Stimulated activated CD8-positive, alpha-beta memory T cell treated with anti-CD3 and anti-CD28 coated beads, Interleukin-12 subunit alpha, Interleukin-12 subunit beta, amount 100 ng/mL, for 4 hours (primary cell): ENCODE measurements at places on chromosomes 12 and 14.

DNA sequence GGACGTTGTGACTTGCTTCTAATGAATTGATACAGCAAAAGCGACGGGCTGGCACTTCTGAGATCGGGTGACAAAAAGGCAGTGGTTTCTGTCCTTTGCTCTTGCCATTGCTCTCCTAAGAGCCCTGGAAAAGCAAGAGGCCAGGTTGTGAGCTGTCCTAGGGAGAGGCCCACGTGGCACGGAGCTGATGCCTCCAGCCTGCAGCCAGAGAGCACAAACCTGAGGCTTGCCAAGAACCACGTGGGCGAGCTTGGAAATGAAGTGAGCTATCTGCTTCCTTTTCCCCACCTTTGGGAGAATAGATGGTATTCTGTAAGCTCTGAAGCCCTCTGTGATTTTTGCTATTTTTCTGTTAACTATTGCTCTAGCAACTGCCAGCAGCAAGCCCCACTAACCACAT lies 26.4 kb upstream of the NOS1 start:
- no peak for DNase-seq

DNA sequence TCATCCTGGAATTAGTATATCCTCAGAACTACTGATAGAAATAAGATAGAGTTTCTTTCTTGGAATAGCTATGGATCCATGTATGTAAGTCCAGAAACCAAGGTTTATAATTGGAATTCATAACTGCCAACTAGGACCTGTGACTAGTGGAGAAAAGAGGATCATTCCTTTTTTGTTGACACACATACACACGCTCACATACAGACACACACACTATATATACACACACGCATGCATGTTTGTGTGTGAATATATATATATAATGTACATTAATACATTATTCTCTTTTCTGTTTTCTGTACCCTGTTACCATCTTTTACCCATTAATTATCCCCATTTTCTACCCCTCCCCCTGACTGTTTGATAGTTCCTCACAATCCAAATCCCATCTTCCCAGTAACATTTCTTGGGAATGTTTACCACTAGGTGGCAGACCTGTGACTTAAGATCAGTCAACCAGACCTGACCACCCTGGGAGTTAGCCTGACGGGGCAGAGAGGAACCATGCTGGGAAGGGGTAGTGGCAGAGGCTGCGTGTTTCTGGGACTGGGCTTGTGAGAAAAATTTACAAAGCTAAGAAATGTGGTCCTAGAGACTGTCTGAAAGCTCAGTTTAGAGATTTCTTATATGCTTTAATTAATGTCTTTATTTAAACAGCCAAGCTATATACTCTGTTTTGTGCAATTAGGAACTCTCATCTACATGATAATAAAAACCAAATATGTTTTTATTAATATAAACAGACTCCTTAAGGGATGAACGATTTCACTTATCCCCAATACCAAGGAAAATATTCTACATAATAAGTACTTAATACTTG lies 308.0 kb downstream of the PPFIA2 start:
- no peak for DNase-seq

DNA sequence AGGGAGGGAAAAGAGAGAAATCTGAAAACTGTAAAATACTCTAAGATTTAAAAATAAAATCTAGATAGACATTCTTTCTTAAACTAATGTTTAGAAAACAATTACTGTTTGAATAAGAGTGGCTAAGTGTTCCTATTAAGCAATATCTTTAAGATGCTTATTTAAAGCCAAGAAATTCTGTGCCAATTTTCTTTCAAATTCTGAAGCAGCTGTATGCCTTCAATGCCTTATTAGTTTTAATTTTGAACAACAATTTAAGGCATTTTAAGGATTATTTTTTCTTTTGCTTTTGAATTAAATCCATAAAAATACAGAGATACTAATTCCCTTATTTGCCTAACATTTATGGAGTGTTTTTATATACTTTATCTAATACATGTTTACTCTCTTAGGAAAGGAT lies 50.3 kb upstream of the KITLG start:
- DNase-seq, result no peak

- no peak for DNase-seq
These were observed 122.4 kb downstream of the FIGNL2 start for GRCh38 chr12:51726161-51726560.

GRCh38 chr14:99626041-99626648 lies 18.8 kb upstream of the HHIPL1 start:
- no peak for DNase-seq

GRCh38 chr12:120231316-120232011 lies 30.6 kb upstream of the RPLP0 start:
- DNase-seq, result peak; percentile 63

- peak; percentile 70 for DNase-seq
These were observed at the start of gene PACS2 for GRCh38 chr14:105314287-105315200. TSS of gene PACS2 (plus strand) at chr14:105314748. CDS start at chr14:105314919, 171 bp downstream.

DNA sequence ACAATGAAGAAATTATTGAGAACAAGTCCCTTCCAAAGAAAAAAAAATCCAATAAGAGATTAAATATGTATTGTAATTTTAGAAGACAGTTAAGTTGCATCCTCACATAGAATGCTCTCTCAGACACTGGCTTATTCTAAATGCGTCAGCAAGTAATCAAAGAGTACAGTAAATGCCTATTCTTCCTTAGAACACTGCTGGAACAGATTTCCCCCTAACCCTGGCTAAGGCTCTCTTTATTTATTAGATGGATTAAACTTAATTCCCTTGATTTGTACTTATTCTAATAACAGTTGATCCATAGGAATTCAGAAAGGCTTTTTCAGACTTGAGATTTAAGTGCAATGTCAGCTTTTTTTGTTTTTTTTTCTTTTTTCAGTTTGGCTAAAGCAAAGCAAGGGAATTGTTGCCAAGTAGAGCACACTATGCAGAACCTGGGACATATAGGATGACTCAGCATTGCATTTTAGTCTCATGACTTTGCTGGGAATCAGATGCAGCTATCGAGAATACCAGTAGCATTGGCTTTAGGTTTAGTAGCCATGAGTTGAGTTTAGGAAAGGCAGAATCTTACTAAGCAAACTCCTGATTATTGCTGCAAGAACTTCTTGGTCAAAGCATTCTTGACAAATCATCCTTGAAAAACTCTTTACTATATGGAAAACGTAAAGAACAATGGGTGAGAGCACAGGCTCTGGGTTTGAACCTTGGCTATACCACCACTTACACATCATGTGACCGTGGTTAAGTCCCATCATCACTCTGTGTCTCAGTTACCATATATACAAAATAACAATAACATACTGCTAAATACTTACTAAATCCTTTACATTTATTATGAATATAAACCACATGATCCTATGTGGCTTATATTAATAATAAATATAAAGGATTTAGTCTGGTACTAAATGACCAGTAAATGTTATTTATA lies 26.7 kb downstream of the MED21 start:
- DNase-seq, result no peak

DNA sequence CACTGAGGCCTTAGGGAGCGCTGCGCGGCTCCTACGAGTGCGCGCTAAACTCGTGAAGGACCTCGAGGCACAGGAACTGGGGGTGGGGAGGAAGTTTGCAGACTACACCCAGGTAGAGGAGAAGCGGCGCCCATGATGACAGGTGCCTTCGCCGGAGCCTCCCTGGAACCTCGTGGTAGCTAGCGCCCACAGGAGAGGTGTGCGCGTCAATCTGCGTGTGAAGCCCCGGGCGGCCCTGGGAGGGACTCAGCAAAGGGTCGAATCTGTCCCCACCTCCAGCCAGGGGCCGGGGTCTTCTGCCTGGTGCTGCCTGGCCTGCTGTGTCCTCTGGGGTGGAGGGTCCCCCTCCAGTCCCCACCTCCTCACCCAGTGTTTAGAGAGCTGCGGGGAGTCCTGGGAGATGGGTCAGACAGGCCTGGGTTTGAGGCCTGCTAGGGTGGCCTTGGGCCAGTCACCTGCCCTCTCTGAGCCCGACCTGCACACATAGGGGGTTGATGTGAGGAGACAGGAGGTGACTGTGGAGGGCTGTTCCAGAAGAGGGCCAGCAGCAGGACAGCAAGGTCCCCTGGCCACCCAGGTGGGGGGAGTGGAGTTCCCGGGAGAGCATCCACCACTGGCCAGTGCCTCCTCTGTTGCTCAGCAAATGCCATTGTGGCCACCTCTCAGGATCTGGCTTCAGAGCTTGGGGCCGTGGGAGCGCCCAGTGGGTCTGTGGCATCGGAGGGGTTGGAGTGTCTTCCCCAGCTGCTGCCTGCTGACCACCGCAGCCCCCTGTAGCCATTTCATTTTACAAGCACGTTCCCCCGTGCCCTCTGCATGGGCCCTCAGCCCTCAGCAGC lies 20.2 kb upstream of the KIF26A start:
- no peak for DNase-seq

- DNase-seq, result no peak
These were observed 321.4 kb upstream of the LRFN5 start for GRCh38 chr14:41285186-41285748.

- DNase-seq, result no peak
These were observed 23.5 kb downstream of the SSH1 start for GRCh38 chr12:108833757-108834472.

- no peak for DNase-seq
These were observed 828.2 kb upstream of the FOXG1 start for GRCh38 chr14:27938392-27938791.

DNA sequence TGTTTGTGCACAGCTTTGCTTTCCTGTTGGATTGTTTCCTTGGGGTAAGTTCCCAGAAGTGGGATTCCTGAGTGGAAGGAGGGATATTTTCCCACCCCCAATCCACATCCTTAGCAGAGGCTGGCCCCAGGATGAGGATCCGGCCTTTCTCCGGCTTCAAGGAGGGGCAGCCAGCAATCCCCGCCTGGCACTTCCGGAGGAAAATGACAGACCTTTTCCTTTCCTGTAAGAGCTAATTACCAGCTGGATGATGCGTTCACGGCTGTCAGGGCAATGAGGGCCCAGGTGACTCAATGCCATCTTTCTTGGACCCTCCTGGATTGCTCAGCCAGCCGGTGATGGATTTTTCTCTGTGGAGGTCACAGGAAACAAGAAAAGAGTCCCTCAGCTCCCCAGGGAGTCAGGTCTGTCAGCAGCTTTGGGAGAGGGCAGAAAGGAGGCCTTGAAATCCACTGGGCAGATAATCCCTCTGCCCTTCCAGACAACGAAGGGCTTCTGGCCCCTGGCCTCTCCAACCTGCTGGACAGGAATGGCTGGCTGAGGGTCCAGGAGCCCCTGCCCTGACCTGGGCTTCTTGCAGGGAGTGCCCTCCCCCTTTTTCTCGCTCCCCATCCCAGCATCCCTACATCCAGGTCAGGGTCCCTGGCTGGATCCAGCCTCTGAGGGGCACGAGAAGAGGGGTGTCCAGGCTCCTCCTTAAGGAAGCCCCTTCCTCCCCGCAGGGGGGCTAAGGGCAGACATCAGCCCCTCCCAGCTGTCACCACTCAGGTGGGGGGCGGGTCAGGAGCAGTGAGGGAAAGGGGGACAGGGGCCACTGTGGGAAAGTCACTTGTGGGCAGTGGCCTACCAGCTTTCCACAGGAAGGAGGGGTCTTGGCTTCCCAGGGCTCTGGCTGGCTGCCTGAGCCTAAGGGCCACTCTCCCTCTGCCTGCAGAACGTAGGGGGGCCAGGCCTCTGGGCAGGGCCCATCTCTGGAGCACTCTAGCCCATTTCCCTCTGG lies 16.1 kb upstream of the CCDC85C start:
- DNase-seq, result no peak

- no peak for DNase-seq
These were observed 2.2 kb downstream of the TBPL2 start for GRCh38 chr14:55438066-55438683.

- DNase-seq, result no peak
These were observed 151.7 kb downstream of the SLC38A4 start for GRCh38 chr12:46674129-46674528.
